Immature natural killer cell (primary cell): ENCODE measurements at places on chromosomes 4 and X.
A peak's percentile ranks its signal among the peaks of the same experiment; 100 is the strongest.

DNA sequence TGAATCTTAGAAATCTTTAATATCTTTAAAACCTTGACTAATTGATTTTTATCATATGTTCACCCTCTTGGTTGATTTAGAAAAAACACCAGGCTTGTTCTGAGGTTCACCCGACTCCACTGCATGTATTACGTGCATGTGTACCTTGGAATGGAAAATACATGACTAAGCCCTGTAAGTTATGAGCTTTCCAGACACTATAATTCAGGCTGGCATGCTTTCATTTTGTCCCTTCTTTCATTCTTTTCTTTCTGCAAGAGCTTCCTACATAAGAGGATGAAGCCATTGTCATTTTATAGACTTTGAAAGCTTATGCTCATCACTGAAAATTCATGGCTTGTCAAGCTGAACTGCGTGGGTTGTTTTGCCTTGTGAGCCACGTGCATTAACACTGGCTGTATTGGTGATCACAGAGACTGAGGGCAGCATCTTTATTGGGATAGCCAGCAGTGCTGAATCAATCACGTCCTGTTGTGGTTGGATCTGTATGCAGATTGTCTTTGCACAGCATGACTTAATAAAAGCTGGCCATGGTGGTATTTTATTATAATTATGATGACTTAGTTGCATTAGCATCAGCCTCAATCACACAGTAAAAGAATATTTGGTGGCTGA is 141.9 kb downstream of the SLIT2 start:
- peaks cover 2% of the 10 kb centered on the region for H3K27me3 ChIP-seq
- no peaks in the 10 kb centered on the region for H3K36me3 ChIP-seq
- H3K27ac ChIP-seq: no peak overlapping the region
- no peak overlapping the region for H3K4me3 ChIP-seq
- no peak for DNase-seq

DNA sequence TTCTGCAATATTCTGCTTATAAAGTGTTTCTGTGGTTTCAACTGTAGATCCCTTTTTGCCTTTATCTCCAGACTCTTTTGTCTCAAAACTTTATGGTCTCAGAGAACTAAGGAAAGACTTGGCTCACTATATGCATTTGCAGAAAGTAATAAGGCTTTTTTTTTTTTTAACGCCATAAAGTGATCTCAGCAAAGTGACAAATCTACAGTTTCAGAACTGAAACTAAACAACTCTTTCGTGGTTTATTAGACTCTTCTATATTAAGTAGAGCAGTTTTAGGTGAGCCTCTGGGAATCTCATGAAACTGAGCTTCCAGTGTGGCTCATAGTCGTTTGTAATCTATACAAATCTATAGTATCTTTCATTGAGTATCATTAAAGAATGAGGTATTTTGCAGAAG is 15.3 kb downstream of the ATP7A start:
- H3K4me3 ChIP-seq: no peak overlapping the region
- H3K27ac ChIP-seq: peak overlapping the region; percentile 47
- no peaks in the 10 kb centered on the region for H3K36me3 ChIP-seq
- H3K4me1 ChIP-seq: peaks cover 12% of the 10 kb centered on the region

- H3K36me3 ChIP-seq: no peaks in the 10 kb centered on the region
- no peaks in the 10 kb centered on the region for H3K4me1 ChIP-seq
- no peaks in the 10 kb centered on the region for H3K27me3 ChIP-seq
- no peak overlapping the region for H3K27ac ChIP-seq
- no peak for DNase-seq
Observed at GRCh38 chrX:133913658-133914388, 71.6 kb downstream of the GPC3 start.

DNA sequence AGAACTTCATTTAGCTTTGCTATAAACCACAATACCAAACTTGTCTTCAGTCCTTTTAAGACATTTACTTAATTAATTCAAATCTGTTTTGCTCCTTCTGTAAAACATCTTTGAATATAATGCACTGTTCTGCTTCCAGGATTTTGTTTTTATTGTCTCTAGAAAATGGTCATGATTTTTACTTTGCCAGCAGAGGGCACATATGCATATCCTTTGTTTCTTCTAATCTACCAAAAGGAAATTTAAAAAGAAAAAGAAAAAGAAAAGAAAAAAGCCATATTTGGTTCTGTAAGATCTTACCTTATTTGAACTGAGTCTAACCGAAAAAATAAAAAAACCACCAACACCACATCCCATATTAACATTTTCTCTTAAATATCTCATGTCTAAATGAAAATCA is 101.9 kb upstream of the CCSER1 start:
- no peaks in the 10 kb centered on the region for H3K27me3 ChIP-seq
- no peaks in the 10 kb centered on the region for H3K4me1 ChIP-seq

- H3K4me3 ChIP-seq: peak overlapping the region; percentile 89
- DNase-seq: peak; percentile 40
- peaks cover 78% of the 10 kb centered on the region for H3K4me1 ChIP-seq
- H3K27me3 ChIP-seq: peaks cover 10% of the 10 kb centered on the region
- H3K27ac ChIP-seq: peak overlapping the region; percentile 93
Observed at GRCh38 chrX:3699821-3700381, 13.5 kb downstream of the PRKX start.

DNA sequence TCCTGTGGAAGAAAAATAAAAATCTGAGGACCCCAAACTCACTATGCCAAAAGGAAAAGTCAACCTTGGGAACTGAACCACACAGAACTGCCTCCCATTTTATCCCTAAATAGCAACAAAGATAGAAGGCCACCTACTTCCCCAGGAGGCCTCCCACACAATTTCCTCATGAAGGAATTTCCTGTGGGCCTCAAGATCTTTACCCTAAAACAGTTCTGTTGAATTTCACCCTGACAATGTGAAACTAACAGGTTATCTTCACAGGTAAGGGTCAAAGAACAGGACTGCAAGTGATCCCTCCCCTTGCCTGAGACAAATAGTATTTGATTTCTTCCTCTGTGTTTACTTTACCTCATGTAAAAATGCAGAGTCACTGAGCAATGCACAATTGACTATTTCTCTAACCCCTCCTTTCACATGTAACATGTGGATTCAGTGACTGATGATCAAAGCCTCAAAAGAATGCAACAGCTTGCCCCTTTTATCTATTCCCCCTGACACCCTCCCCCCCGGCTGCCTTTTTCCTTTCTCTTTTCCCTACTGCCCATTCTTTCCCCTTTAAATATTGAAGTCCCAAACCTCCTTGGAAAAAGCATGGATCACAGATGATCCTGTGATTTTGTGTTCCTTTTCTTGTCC is 33.3 kb downstream of the MEPE start:
- no peak overlapping the region for H3K27ac ChIP-seq
- no peaks in the 10 kb centered on the region for H3K36me3 ChIP-seq
- H3K4me1 ChIP-seq: no peaks in the 10 kb centered on the region
- H3K27me3 ChIP-seq: peaks cover 6% of the 10 kb centered on the region
- H3K4me3 ChIP-seq: no peak overlapping the region

- H3K4me3 ChIP-seq: no peak overlapping the region
- no peak overlapping the region for H3K27ac ChIP-seq
- no peaks in the 10 kb centered on the region for H3K4me1 ChIP-seq
- H3K36me3 ChIP-seq: no peaks in the 10 kb centered on the region
- DNase-seq: no peak
Observed at GRCh38 chr4:188162698-188163097, 23.5 kb downstream of the TRIML1 start.

GRCh38 chr4:24076811-24077210 is 187.0 kb upstream of the PPARGC1A start:
- H3K27ac ChIP-seq: no peak overlapping the region
- no peak overlapping the region for H3K4me3 ChIP-seq
- no peaks in the 10 kb centered on the region for H3K36me3 ChIP-seq
- H3K4me1 ChIP-seq: no peaks in the 10 kb centered on the region
- no peak for DNase-seq

DNA sequence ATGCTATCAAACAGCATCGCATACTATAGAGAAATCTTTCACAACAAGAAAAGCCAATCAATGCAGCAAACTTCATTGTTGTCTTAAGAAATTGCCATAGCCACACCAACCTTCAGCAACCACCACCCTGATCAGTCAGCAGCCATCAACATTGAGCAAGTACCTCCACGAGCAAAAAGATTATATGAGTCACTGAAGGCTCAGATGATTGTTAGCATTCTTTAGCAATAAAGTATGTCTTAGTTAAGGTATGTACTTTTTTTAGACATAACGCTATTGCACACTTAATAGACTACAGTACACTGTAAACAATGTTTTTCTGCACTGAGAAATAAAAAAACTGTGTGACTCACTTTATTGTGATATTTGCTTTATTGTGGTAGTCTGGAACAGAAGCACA is 37.8 kb upstream of the FUNDC1 start:
- no peak overlapping the region for H3K4me3 ChIP-seq
- DNase-seq: no peak
- H3K27ac ChIP-seq: no peak overlapping the region
- H3K4me1 ChIP-seq: no peaks in the 10 kb centered on the region
- H3K27me3 ChIP-seq: no peaks in the 10 kb centered on the region

GRCh38 chr4:186771624-186772023 is 48.0 kb upstream of the FAT1 start:
- H3K27me3 ChIP-seq: no peaks in the 10 kb centered on the region
- no peak overlapping the region for H3K4me3 ChIP-seq
- H3K36me3 ChIP-seq: no peaks in the 10 kb centered on the region
- no peak for DNase-seq

GRCh38 chr4:40214038-40214437 is 17.2 kb downstream of the RHOH start:
- peak overlapping the region; percentile 25 for H3K27ac ChIP-seq
- H3K4me1 ChIP-seq: peaks cover 87% of the 10 kb centered on the region
- H3K4me3 ChIP-seq: no peak overlapping the region
- no peak for DNase-seq
- H3K27me3 ChIP-seq: peaks cover 12% of the 10 kb centered on the region
